ENCODE measurements at places on chromosomes 1 and 21. TPM values are rescaled to one million over a fixed set of nuclear protein-coding genes. Genes with fewer than 3 reads are reported as not detected.

The NR1I3 gene
- total RNA-seq: not detected

The HIVEP3 gene
- total RNA-seq: 2.8 TPM

The NHLH1 gene
- 0.45 TPM for total RNA-seq

The FCRL2 gene
- total RNA-seq: not detected

The HES2 gene
- 4.7 TPM for total RNA-seq
